ENCODE measurements at places on chromosomes 1 and 21. TPM values are rescaled to one million over a fixed set of nuclear protein-coding genes. Genes with fewer than 3 reads are reported as not detected.

The GBP7 gene
- total RNA-seq, result not detected

The DSCAM gene
- total RNA-seq, result 0.03 TPM

DNA sequence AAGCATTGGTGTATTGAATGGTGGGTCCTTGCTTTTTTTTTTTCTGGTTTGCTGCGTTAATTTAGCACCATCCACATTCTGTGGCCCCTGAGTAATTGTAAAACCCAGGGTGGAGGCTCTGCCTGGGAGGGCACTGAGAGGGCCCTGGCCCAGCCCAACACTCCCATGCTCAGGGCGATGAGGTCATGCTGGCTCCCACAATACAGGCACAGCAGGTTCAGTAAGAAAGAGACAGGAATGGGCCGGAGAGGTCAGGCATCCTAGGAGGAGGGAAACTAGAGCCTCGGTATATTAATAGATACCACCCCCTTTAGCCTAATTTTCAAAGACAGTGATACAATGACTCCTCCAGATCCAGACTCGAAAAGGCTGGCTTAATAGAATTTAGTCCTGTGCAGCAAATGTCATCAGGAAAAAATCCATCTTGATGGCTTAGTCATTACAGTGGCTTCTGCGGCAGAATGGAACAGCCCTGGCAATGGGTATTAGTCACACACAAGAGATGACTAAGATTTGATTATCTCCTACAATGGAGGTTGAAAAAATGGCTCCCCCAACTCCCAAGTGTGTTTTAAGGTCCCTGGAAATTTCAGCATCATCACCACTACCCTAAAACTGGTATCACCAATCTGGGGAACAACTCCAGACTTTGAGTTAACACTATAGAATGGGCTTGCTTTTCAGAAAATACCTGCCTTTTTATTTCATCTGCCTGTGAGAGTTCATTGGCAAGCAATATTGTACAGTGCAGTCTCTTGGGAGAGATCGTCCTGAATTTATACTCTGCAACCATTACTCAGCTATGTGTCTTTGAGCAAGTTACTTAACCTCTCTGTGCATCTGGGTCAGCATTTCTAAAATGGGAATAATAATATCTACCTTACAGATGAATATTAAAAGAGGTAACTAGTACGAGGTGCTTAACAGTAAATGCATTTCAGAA, 43.9 kb upstream of the LYST start:
- peak; percentile 80 for DNase-seq

- no peak for DNase-seq
Measured at GRCh38 chr1:206496131-206496793, 11.1 kb upstream of the RASSF5 start.

The CYP2J2 gene
- 0.19 TPM for total RNA-seq

DNA sequence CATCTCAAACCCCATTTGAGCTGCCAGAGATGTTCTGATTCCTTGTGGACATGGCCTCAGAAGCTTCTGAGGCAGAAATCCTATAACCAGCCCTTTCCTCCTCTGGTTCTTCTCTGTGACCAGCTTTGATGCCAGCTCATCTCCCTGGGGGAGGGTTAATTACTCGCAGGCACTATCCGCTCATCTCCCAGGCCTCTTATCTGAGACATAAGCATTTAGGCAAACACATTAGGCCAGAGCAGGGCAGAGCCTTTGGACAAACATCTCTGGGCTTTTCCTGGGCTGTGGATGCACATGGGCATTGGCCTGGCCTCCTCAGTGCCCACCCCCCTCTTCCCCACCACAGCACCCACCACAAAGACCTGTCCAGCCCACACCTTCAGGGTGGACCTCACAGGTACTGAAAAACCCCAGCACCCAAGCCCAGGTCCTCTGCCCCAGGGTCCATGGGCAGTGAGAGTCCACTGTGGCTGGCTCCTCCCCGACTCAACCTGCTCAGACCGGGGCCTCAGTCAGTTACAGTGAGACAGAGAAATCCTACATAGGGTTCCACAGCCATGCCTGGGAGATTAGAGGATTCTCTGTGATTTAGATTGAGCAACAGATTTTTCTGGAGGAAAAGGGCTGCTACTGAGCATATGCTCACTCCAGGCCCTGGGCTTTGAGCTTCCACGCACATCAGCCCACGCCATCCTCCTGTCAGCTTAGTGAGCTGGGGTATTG, 26.9 kb downstream of the IGSF21 start:
- no peak for DNase-seq

DNA sequence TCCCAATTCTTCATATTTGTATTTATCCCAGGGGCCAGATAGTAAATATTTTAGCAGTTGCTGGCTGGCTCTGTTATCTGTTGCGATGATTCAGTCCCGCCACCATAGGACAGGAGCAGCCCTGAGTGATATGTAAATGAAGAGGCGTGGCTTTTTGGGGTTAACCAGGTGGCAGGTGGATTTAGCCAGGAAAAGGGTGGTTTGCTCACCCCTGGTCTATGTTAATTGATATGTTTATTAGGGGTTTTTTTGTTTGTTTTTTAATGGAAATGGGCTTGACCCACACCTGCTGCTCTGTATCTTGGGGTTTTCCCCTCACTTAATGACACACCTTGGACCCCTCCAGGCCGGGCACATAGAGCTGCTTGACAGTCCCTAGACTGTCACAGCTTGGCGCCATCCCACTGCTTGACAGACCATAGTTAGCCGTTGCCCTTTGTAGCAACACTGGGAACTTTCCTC, 62.8 kb downstream of the PIK3CD start:
- DNase-seq, result no peak

The WNT3A gene
- total RNA-seq, result not detected

GRCh38 chr1:163604321-163604720, 282.6 kb downstream of the NUF2 start:
- DNase-seq, result no peak

- DNase-seq, result no peak
Measured at GRCh38 chr1:217322834-217323233, 308.1 kb downstream of the GPATCH2 start.

- DNase-seq, result no peak
Measured at GRCh38 chr1:184388971-184389370, 2.1 kb downstream of the C1orf21 start.

DNA sequence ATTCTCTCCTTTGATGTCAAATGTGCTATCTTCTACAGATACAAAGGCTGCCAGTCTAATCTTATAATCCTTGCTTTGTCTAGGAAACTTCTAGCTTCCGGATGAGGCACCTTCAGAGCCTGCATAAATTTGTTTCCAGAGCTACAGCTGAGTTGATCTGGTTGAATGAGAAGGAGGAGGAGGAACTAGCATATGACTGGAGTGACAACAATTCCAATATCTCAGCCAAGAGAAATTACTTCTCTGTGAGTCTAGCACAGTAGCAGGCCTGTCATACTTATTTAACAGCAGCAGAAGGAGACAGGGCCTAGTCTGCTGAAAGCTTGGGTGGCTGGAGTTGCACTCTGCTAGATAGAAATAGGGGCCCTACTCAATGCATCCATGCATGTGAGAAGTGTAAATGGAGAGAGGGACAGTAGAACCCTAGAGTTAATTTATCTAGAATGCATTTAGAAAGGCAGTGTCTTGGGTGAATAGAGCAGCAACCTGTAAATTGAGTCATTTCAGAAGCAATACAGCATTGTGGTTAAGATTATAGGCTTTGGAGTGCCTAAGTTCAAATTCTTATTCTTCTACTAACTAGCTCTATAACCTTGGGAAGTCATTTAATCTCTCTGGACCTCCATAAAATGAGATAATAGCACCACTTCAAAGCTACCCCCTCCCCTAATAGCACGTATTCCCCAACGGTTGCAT, 89.0 kb downstream of the MACF1 start:
- DNase-seq, result peak; percentile 67

The ECM1 gene
- total RNA-seq, result 0.30 TPM

The INKA2 gene
- not detected for total RNA-seq

DNA sequence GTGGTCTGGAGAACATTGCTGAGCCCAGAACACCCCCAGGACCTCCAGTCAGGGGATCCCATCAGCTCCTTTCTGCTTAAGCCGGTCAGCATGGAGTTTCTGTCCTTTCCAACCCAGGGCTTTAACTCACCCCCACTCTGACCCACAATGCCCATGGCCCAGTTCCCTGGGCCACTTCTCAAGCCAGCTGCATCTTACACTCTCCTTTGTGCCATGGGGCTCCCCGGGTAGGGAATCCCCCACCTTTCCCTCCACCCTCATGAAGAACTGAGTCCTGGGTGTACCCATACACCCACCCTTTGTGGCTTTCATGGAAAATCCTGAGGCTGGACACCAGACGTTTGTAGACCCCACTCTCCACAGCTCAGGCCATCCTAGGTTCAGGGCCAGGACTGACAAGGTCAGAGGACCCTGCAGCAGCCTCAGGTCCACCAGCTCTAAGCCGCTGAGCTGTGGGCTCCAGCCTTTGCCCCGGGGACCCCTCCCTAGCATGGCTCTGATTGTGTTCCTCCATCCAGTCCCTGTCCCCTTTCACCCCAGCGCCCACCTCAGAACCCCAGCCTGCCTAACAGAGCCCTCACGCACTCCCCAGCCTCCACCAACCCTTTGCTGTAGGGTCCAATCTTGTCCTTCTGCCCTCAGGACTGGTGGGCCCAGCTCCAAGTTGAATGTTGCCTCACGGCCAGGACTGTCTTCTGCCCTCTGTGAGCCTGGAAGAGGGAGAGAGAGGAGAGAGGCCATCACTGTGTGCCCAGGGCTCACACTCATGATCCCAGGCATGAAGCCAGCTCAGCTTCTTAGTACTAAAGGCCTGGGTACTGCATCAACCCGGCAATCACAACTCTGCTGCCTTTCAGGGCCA, 394.8 kb downstream of the MATN1 start:
- no peak for DNase-seq

The RGS13 gene
- not detected for total RNA-seq

GRCh38 chr1:12594966-12595756, 22.8 kb downstream of the DHRS3 start:
- peak; percentile 79 for DNase-seq

DNA sequence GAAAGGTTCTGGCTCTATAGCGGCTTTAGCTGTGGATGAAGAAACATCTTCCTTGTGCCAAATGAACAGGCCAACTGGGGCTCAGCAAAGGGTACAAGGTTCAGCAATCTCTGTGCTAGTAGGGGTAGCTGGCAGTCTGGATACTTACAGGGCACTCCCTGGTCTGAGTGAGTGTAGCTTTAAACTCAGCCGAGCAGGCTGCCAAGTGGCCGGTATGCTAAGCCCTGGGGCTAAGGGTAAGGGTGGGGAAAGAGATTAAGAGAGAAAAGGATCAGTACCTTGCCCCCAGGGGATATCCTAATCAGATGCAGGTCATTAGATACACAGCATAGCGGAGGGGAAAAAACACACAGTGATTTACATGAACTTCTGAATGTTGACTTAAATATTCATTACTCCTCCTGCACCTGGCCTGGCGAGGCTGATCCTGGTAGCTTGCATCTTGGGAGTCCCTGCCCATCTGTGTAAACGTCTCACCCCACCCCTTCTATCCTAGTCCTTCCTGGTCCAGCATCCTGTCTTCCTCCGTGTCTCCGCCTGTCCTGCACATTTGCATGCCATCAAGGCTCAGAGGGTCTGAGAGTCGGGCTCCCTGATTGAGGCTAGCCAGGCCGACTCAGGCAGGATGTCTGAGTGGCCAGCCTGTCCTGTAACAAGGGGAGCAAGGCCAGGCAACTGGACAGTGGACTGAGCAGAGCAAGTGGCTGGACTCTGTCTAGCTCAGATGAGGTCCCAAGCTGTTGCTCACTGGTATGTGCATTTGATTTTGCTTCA, 39.5 kb upstream of the CNTN2 start:
- peak; percentile 75 for DNase-seq

- DNase-seq, result no peak
Measured at GRCh38 chr1:175278734-175279116, 86.1 kb upstream of the KIAA0040 start.

DNA sequence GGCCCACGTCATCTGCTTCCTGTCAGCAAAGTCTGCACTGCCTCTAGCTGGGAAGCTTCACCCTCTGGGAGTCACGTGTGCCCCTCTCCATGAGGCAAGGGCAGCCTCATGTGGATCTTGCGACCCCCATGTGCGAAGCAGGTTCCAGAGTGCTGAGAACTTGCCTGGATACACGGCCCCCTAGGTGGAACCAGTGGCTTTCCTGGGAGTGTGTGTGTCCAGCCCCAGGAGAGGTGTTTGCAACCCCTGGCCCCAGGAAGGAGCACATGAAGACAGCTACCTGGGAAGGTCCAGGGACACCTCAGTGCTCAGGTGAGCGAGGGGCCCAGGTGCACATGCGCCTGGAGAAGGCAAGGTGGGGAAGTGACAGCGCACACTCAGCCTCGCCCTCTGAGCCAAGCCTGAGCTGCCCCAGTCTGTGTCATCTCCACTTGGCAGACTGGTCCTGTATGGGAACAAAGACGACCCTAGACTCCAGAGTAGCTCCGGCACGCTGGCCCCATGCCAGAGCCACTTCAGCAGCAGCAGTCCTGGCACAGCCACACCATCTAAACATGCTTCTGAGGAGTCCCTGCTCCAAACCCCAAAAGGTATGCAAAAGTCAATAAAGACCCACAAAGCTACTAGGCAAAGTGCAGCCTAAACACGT, 8.9 kb downstream of the LSS start:
- DNase-seq, result no peak

The OR2L5 gene
- total RNA-seq, result not detected

- DNase-seq, result no peak
Measured at GRCh38 chr1:115118086-115118485, 28.8 kb upstream of the TSPAN2 start.

The CA6 gene
- total RNA-seq, result not detected

The LIPI gene
- total RNA-seq, result not detected

- peak; percentile 83 for DNase-seq
Measured at GRCh38 chr1:119743776-119744597, 24.7 kb downstream of the HMGCS2 start.
